ENCODE measurements at places on chromosomes 4 and X.

GRCh38 chr4:95877636-95878035 lies 37.7 kb downstream of the PDHA2 start:
- no peak for DNase-seq

DNA sequence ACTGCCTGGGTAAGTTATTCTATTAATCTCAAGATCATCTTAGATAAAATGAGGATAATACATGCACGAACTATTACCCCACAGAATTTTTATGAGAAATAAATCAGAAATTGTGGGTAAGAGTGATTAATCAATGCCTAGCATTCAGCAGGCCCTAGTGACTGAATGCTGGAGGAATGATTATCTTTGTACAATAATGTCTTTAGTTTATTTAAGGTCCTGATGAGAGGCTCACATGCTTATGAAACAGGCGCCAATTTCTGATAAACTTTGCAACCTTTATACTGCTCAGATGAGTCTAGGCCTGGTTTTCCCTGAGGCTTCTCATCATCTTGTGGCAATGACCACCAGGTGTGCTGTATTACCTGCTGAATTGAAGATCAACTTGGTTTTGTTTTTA lies 27.8 kb upstream of the BMP2K start:
- DNase-seq = no peak

DNA sequence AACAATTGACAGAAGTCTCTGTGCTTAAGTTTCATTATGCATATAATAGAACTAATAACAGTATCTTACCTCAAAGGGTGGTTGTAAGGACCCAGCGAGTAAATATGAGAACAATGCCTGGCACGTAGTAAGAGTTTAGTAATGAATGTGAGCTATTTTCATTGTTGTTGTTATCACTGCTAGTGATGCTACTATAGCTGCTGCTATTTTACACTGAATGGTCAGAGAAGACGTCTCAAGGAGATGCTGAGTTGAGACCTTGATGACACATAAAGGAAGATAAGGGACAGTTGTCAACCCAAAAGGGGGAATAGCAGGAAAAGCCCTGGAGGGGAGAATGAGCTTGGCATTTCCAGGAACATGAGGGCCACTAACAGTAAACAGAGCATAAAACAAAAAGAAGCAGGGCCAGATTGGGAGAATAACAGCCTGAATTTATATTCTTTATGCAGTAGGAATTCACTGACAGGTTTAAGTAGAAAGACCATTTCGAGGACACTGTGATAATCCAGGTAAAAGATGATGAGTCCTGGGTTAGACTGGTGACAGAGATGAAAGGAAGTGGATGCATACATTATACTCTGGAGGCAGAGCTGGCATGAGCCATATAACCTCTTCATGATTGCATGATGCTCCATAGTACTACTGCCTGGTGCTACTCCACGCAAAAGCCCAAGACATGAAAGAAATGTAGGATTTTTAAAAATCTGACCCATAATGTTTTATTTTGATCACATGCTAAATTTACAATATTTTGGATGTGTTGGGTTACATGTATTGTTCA lies 23.1 kb downstream of the ATP8A1 start:
- no peak for DNase-seq

- no peak for DNase-seq
Observed at GRCh38 chr4:17964576-17964975, 57.0 kb downstream of the LCORL start.

GRCh38 chr4:108036213-108036612 lies 46.5 kb downstream of the HADH start:
- DNase-seq = no peak
